Non-pigmented ciliary epithelial cell (primary cell): ENCODE measurements at places on chromosomes 7 and 10.

- no peak for DNase-seq
These were observed 2.6 kb upstream of the RFC2 start for GRCh38 chr7:74256491-74257408.

DNA sequence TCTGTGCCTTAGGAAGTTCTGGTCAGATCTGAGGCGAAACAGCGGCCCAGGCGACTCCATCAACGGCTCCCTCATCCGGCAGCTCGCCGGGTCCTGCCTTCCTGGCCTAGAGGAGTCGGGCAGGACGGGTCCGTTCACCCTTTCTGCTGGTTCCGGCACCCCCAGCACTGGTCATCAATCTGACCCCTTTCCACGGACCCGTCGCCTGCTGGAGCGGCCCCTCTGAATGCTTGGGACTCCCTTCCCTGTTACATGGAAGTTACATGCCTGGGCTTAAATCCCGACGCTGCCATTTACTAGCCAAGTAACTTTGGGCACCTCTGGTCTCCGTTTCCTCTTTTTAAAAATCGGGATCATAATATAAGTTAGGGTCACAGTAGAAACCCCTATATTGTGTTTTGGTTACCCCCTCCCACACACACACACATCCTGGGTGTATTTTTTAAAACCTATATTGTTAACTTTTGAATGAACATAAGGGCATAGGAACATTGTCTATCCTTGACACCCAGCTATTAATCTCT is 607 bp upstream of the GGCT start:
- DNase-seq, result no peak

DNA sequence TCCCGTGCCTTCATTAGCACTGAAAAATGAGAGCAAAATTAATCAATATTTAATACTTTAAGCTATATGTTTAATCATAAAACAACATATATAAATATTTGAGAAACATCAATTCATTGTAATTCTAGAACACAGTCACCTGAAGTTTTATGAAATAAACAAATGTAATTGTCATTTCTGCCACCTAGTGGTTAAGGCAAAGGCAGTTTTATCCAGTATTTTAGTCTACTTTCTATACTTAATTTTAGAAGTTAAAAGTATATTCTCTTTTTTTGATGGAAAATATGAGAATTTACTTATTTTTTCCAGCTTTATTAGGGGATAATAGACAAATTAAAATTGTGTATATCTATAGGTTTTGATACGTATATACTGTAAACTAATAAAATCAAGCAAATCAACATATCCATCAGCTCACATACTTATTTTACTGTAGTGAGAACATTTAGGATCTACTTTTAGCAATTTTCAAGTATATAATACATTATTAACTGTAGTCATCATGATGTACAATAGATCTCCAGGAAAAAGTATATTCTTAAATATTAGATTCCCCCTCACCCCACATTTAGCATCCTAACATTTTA is 16.9 kb downstream of the PCGF6 start:
- DNase-seq, result no peak

- no peak for DNase-seq
These were observed 29.6 kb downstream of the SLC16A12 start for GRCh38 chr10:89505640-89506275.

DNA sequence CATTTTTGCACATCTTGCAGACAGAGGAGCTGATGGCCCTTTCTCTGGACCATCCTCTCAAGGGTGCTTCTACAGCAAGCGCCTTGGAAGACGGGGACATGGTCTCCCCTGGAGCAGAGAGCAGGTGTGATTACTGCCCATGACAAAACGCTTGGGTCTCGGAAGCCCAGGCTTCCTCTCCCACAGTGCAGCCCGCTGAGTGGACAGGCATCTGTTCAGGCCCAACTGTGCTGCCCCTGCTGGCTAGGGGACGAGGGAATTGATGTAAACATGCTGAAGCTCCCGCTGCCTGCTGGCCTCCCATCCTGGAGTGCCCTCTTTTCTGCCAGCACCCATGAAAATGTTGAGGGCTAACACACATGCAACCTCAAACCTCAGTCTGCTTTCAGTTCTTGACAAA is 14.3 kb downstream of the IL15RA start:
- no peak for DNase-seq

- DNase-seq, result no peak
These were observed 38.8 kb downstream of the CDHR3 start for GRCh38 chr7:106001886-106002285.

- no peak for DNase-seq
These were observed 89.6 kb downstream of the FZD1 start for GRCh38 chr7:91353848-91354247.

GRCh38 chr7:94683066-94683465 is 27.1 kb upstream of the SGCE start:
- no peak for DNase-seq
